ENCODE measurements at places on chromosomes 7 and 10.

GRCh38 chr7:26853788-26854393, 10.5 kb downstream of the SKAP2 start:
- DNase-seq = no peak

DNA sequence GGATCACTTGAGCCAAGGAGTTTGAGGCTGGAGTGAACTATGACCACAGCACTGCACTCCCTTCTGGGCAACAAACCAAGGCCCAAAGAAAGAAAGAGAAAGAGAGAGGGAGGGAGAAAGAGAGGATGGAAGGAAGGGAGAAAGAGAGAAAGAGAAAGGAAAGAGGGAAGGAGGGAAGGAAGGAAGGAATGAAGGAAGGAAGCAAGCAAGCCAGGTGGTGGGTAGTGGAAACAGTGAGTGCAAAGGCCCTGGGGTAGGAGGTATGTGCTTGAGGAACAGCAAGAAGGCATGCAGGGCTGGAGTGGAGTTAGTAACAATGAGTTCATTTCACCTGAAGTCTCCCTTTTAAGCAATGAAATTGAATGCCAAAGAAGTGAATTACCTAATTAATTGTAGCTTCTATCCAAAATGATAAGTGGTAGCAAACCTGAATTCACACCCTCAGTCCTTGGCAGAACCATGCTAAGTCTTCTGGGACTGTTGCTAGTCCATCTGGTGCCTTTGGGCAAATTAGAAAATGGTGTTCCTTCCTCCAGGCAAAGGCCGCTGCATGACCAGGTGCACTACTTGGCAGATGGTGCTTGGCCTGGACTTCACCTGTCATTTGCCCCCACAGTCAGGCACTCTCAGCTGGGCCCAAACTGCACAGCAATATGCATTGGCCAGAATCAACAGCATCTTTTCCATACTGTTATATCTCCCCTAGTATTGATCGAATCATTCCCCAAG, 67.4 kb upstream of the MPP7 start:
- DNase-seq = no peak

- DNase-seq = no peak
Measured at GRCh38 chr10:129764901-129765663, 199.0 kb downstream of the EBF3 start.

GRCh38 chr7:7761974-7762779, 43.8 kb upstream of the RPA3 start:
- no peak for DNase-seq

GRCh38 chr10:54993148-54993547, 192.1 kb upstream of the PCDH15 start:
- no peak for DNase-seq

DNA sequence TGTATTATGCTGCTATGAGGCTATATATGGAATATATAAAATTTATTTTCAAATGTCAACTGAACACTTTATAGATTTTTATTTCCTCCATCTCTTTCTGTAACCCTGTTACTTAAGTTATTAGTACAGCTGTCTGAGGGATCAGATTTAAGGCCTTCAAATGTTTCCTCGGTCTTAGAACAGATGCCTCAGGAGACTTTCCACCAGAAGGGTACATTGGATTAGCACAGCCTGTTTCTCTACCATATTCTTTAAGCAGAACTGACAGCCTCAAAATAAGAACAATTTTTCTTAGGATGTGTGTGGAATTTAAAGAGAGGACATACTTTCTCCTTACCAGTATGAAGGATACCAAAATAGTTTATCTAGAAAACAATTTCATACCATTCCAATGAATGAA, 53.0 kb upstream of the HGF start:
- DNase-seq = no peak

DNA sequence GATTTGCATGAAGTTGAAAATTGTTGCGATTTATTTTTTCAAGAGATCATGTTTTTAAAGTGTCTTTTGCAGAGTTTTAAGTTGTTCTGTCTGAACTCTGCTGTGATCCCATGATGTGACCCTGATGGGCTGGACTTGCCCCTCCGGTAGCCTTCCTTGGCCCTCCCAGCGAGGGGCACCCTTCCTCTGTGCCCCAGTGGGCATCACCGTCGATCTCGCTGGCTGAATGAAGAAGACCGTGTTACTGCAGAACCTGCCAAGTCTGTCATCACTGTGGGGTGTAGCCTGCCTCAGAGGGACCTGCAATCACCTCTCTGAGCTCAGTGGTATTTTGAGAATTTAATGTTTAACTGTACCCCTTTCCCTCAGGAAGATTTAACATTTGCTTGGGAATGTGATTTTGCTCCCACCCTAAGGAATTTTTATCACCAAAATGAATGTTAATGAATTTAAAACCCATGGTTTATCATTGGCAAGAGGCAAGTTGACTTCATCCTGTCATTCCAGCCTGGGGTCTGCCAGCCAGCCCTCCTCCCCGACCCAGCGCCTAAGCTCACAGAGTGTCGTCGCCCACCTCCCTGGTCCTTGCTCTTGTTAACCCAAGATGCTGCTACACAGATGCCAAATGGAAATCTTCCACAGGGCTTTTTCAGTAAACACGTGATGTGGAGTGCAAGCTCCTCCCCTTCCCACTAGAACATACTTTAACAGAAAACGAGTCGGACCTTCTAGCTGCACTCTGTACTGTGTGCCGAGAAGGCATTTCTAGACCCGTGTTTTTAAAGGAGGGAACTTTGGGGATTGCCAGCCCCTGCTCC, 115.4 kb downstream of the NT5C2 start:
- no peak for DNase-seq

DNA sequence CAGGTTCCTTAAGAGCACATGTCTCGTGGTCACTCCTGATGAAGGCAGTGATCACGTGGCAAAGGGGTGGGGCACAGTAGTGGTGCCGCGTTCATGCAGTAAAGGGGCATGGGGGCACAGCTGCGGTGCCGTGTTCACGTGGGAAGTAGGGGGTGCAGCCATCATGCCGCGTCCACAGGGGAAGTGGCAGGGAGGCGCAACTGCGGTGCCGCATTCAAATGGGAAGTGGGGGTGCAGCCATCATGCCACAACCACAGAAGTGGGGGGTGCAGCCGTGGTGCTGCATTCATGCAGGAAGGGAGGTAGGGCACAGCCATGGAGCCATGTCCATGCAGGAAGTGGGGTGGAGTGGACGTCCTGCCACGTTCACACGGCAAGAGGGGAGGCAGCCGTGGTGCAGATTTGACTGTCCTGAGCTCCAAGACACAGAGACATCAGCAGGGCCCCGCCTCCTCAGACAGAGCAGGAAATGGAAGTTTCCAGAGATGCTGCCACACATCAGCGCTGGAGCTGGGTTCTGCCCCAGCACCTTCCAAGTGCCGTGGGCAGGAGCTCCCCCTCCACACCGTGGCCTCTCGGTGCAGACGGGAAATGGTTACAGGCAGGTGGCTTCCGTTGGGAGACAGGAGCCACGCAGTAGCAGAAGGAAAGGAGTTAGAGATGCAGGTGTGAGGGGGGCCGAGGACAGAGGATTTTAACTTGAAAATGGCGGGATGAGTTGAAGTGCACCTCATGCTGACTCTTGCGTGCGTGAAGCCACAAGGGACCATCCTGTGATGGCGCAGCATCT, 95.0 kb upstream of the DDC start:
- peak; percentile 62 for DNase-seq

All from stimulated activated CD8-positive, alpha-beta memory T cell treated with anti-CD3 and anti-CD28 coated beads, Interleukin-4, amount 100 ng/mL, for 48 hours (primary cell).